ENCODE measurements at places on chromosomes 11 and 22.

DNA sequence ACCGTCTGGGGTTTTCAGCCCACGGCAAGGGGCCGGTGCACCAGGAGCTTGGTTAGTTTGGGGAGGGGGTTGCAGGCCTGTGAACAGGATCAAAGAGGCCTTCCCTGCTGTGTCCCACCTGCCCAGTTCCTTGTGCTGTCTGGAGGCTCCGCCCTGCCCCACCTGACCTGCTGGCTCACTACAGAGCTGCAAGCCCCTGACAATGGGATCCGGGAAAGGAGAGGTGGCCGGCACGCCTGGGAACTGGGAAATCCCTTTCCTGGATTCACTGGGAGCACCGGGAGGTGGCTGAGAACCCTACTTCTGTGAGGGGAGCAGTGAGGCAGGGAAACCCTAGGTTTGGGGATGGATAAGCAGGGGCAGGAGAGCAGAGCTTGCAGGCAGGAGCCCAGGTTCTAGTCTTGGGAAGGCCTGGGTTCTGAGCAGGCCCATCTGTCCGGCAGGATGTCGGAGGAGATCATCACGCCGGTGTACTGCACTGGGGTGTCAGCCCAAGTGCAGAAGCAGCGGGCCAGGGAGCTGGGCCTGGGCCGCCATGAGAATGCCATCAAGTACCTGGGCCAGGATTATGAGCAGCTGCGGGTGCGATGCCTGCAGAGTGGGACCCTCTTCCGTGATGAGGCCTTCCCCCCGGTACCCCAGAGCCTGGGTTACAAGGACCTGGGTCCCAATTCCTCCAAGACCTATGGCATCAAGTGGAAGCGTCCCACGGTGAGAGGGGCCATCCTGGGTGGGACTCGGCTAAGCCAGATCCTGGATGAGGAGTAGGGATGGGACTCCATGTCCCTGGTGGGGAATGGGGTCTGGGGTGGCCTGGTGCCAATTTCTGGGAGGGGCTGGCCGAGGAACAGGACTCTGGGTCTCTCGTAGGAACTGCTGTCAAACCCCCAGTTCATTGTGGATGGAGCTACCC is 786 bp downstream of the CAPN1 start:
- peak; percentile 22 for DNase-seq

- DNase-seq, result no peak
Measured at GRCh38 chr22:45880716-45881523, 96.0 kb downstream of the WNT7B start.

DNA sequence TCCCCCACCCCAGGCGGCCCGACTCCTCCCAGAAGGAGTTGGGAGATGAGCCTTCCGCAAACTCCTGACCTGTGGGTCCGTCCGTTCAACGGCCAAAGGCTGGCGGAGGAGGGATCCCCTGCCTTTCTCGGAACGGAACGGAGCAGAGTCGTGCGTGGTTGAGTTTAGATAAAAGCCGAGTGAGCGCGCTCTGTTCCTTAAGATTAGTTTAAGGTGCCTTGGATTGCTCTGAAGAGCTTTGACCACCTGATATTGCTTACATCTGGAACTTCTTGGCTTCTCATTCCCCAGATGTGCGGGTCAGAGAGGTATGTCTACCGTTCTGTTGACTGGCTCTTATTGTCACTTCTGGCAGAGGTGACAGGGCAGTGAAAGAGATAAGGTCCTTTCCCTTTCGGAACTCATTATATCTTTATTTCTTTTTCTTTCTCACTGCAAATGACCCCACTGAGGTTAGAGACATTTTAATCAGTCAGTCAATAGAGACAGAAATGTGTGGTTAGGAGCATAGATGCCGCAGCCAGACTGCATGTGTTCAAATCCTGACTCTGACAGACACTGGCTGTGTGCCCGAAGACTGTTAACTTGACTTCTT is at the start of gene TRIM6:
Gene TRIM6, plus strand, starts transcription at position 31 of the 595 bp plus-strand sequence. Its CDS starts 261 bp downstream, at position 292.
- DNase-seq, result peak; percentile 63

GRCh38 chr11:16179676-16180075 is 176.7 kb downstream of the SOX6 start:
- no peak for DNase-seq

GRCh38 chr11:69013009-69013951 is at the start of gene MRGPRF:
Gene MRGPRF (minus strand): TSS chr11:69013246. CDS start chr11:69009901, 3,345 bp downstream.
- peak; percentile 54 for DNase-seq

GRCh38 chr11:86664930-86665329 is 7.5 kb downstream of the ME3 start:
- DNase-seq, result no peak

GRCh38 chr22:32066820-32067219 is 23.8 kb downstream of the SLC5A1 start:
- no peak for DNase-seq

DNA sequence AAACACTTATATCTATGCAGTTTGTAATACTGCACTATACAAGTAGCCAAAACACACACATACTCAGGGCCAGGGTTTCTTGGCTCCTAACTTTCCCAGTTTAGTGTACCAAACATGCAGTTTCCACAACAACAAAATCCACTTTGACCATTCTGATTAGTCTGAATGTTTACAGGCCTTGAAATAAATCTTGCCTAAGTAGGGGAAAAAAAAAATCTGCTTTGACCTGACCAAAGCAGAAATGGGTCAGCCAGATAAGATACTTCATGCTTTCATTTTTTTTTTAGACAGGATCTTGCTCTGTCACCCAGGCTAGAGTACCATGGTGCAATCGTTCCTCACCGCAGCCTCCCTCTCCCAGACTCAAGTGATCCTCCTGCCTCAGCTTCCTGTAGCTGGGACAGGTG is 10.1 kb downstream of the PRR14L start:
- peak; percentile 40 for DNase-seq

DNA sequence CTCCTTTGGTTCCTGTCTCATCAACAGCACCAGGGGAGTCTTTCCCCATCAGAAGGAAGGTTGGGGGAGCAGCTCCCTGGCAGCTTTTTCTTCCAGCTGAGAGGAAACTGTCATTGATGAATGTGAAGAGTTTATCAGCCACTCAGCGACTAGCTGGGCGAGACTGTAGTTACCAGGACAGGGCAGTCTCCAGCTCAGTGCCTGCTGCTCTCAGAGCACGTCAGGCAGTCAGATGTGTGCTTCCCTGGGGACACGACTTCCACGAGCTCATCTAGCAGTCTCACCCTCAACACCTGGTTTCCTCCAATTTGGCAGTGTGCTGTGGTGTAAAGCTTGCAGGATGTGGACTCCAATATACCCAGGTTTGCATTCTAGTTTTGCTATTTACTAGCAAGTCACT is 12.5 kb upstream of the C1QTNF4 start:
- no peak for DNase-seq

- DNase-seq, result no peak
Measured at GRCh38 chr11:4191031-4191571, 96.5 kb downstream of the RRM1 start.

- no peak for DNase-seq
Measured at GRCh38 chr22:49425356-49425755, 402.3 kb downstream of the BRD1 start.

DNA sequence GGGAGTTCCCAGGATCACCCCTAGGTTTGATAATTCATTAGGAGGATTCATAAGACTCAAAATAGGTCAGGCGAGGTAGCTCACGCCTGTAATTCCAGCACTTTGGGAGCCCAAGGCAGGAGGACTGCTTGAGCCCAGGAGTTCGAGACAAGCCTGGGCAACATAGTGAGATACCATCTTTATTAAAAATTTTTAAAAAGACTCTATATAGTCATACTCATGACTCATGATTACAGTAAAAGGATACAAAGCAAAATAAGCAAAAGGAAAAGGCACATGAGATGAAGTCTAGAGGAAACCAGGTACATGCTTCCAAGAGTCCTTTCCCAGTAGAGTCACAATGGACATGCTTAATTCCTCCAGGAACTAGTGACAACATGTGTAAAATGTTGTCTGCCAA is 13.9 kb upstream of the PTS start:
- DNase-seq, result no peak

DNA sequence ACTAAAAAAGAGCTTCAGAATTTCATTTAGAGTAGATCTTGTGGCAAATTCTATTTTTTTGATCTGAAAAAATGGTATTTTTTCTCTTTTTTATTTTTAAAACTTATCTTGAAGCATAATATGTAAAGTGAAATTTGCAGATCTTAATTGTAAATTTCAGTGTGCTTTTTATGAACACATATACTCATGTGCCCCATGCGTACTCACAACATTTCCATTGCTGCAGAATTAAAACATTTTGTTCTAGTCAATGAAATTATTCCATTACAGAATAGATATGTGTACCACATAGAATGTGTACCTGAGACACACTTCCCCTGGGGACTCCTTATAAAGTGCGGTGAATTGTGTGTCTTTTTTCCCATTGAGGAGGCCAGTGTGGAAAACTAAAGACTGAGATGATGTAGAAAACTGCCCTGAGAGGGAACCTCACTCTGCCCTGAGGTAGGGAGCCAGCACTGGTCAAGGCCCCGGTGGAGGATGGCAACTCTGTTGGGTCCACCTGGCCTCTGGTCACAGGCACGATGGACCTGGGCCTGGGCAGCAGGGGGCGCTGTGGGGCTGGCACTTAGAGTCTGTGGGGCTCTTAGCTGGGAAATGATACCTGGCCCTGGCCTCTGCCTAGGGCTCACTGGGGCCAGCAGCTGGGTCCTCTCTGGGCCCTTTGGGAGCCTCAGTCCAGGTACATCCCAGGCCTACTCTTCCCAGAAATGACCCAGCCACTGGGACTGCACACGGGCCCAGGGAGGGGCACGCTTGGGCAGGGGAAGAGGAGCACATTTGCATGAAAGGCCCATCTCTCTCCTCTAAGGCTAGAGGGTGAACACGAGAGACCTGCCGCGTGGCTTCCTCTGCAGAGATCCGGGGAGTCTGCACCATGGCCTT is 77.9 kb upstream of the TOP3B start:
- peak; percentile 24 for DNase-seq

DNA sequence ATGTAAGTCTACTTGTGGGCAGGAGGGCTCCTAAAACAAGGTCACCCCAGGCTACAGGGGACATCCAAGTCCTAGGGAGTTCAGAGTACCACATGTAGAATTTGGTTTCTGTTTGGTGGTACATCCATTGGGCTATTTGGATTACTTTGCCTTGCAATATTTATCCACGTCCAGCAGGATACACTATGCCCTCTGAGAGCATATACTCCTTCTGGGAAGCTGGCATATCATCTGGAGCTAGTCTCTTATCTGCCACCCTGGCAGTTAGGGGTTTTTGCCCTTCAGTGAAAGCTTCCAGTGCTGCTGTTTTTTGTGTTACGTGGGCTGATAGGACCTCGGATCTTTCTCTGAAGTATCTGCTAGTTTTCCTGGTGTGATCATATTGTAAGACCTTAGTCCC is 7.3 kb downstream of the LMO2 start:
- DNase-seq, result no peak

DNA sequence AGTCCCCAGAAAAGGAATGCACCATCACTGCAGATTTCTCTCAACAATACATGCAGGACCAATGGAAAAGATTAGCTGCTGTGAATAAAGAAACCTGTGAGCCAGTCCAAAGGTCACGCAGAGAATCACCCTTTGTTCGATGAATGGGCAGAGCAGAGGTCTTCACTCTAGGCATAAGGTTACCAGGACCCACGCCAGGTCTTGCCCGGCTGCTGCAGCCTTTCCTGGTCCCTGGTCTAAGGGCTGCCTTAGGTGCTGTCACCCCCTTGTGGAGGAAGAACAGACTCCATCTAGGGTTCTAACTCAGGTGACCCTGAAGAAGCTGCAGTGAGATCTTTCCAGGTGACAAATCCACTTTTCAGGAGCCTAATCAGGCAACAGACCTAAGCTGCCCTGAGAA is 29.0 kb upstream of the NAP1L4 start:
- peak; percentile 44 for DNase-seq

DNA sequence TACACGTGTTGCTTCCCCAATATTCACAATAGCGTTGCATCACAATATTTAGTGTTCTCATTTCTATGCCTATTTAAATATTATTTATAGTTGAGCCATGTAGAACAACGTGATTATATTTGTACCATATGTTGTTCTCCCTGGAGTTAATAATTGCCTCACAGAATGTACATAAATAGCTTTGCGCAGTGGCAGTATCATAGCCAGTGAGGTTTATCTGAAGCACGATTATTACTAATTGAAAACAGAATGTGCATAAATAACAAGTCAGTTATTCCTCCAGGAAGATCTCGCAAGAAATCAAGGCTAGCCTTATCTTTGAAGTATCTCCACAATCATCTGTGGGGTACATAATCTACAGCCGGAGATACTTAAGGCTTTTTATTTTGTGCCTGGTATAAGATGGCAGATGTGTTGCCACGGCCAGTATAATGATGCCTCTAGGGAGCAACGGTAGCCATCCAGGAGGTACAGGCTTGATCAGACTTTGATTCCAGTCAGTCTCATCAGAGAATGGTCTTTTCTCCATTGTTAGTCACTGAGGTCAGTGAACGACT is 197.5 kb downstream of the MSANTD4 start:
- no peak for DNase-seq

GRCh38 chr11:102139081-102139498 is 28.8 kb downstream of the YAP1 start:
- DNase-seq, result peak; percentile 73

DNA sequence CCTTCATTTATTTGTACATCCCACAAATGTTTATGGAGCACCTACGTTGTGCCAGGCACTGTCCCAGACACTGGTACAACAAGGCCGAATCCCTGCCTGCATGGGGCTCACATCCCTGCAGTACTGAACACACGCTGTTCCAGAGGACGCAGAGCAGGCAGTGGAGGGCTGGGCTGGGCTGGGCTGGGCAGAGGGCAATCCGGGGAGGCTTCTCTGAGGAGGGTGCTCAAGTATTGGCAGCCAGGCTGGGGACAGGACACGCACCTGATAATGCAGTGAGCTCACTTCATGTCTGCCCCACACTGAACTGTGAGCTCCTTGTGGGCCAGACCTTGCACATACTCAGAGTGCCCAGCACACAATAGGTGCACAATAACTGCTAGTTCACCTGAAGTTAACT is 34.1 kb downstream of the CYTH4 start:
- no peak for DNase-seq

- no peak for DNase-seq
Measured at GRCh38 chr11:93199616-93200015, 1.8 kb upstream of the SLC36A4 start.

Measured in iris pigment epithelial cell (primary cell).